ENCODE measurements at places on chromosomes 3 and 15.

GRCh38 chr3:114216186-114216970 lies 21.0 kb downstream of the ZNF80 start:
- DNase-seq = no peak

DNA sequence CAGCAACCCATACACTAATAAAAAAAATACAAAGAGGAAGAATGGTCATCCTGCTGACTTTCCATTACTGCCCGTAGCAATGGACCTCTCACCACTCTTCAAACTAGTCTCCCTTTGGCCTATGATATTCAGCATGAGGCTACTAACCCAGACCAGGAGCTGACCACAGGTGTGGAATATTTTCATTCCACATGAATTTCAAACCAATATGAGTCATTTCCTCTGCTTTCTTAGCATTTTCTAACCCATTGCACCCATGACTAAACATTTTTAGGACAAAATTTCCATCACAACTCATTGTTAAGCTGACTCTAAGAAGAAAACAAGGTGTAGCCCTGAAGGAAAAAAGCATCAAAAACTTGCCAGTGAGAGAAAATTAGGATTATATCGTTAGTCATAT lies 34.0 kb upstream of the ZPLD1 start:
- no peak for DNase-seq

DNA sequence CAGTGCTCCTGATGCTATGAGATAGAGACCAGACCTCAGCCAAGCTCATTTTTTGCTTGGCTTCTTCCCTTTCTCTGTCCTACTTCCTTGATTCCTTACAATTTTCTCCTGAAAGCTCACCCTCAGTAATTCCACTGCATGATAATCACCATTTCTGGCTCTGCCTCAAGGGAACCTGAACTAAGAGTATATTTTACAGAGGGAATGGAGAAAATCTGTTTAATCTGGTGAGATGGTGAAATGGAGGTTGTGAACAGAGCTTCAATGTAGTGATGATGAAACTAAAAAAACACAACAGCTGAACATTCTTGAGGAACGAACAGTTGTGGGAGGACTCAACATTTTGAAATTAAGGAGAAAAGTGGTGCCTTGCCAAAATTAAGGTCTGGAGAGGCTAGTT lies 16.3 kb downstream of the HHLA2 start:
- no peak for DNase-seq

DNA sequence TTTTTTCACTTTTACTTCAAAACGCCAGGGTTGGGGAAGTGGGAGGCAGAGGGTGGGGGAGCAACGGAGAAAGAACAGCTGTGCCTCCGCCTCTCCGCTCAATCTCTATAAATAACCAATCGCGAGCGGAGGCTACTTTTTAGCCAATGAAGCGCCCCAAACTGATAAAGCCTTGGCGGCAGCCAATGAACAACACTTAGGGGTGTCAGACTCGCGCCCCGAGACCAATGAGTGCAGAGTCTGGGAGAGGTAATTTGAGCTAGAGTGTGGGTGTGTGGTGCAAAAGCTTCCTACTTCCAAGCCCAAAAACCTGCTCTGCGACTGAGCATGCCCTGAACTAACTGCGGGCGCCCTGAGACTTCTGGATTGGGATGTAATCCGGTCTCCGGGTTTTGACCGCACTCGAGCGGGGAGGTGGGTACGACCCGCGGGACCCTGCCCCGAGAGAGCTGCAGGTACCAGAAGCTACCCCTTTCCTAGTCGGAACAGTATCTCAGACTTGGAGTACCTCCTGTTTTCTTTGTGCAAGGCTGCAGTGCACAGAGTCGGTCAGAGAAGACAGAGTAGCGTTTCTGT lies 800 bp upstream of the RAP2B start:
- peak; percentile 79 for DNase-seq

- DNase-seq = no peak
Measured at GRCh38 chr3:64505419-64505818, 182.4 kb downstream of the ADAMTS9 start.

All from activated T-cell treated with anti-CD3 and anti-CD28 coated beads for 4 hours (primary cell).